ENCODE measurements at places on chromosomes 11 and 22.

DNA sequence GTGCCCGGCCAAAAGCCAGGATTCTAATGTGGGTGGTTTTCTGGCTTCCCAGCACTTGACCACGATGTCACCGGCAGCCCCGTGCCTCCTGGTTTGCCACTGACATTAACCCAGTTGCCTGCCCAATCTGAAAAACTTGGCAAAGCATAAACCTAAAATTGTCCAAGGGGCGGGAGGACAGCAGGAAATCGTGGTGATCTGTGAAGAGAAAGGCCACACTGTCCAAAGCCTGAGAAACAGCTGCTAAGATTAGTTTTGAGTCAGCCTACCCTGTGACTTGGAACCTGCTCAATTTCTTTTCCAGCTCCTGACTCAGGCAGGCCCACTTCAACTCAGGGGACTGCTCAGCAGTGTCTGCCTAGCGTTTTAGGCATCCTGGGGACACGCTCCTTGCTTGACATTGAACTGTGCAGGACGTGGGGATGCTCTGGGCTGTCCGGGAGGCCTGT lies 8.2 kb upstream of the F2 start:
- H3K36me3 ChIP-seq: peaks cover 2% of the 10 kb centered on the region
- DNase-seq: no peak
- H3K4me3 ChIP-seq: no peak overlapping the region
- peaks cover 2% of the 10 kb centered on the region for H3K4me1 ChIP-seq
- H3K27me3 ChIP-seq: no peaks in the 10 kb centered on the region

DNA sequence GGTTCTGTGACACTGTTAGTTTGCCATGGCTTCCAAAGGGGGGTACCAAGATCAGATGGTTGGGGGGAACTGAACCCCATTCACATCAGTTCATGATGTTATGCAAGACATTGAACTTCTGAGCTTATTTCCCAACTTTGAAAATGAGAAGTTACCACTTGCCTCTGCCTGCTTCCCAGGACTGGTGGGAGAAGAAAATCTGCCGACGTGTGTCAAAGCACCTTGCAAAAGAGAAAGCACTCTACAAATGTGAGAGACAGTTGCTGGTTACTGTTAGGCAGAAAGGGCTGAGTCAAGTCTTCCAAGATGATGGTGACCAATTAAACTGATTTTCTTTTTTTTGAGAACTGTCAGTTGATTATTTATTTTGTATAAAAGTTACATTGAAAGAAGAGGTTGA lies 45.6 kb downstream of the SMCO4 start:
- no peaks in the 10 kb centered on the region for H3K27me3 ChIP-seq
- DNase-seq: no peak
- peak overlapping the region; percentile 26 for H3K27ac ChIP-seq
- H3K4me1 ChIP-seq: no peaks in the 10 kb centered on the region

DNA sequence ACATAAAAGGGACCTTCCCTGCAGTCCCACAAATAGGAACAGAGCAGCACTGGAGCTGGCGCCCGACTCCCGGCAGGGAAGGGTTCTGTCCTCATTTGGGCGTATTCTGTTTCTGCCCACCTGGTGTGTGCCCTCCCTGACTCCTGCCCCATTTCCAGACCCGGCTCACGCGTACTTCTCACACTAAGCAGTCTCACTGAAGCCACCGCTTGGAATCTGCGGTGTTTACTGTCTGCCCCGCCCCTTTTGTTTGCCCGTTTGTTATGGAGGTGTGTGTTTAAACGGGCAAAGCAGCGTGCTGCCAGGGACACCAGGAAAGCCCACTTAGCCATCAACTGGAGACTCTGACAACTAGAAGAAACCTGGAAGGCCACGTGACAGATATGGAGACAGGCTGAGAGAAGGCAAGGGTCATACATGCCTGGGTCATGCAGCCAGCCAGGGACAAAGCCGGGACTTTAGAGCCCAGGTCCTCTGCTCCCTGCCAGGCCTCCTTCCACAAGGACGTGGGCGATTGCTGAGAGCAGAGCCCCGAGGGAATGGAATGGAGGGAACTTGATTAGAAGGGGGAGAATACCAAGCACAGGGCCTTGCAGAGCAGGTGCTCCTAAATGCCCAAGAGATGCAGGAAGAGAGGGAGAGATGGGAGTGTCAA lies 8.7 kb upstream of the EFCAB6 start:
- H3K4me1 ChIP-seq: no peaks in the 10 kb centered on the region
- no peak overlapping the region for H3K27ac ChIP-seq
- peaks cover 16% of the 10 kb centered on the region for H3K27me3 ChIP-seq
- no peak for DNase-seq
- H3K4me3 ChIP-seq: no peak overlapping the region

DNA sequence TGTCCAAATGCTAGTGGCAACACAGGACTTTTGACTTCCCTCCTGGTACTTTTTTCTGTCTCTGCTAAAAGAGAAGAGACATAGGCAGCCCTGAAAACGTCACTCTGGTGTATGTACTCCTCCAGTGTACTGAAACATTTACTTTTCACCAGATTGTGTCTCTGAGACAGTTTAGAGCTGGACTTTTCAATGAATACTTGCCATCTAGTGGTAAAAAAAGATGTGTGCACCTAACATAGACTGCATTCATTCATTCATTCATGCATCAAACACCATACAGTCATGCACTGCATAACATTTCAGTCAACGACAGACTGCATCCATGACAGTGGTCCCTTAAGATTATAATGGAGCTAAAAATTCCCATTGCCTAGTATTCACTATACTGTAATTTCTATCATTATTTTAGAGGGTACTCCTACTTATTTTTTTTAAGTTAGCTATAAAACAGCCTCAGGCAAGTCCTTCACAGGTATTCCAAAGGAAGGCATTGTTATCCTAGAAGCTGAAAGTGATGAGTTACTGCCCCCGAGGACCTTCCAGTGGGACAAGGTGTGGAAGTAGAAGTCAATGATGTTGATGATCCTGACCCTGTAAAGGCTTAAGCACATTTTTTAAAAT lies 186.2 kb downstream of the SPON1 start:
- H3K4me3 ChIP-seq: no peak overlapping the region
- peaks cover 7% of the 10 kb centered on the region for H3K36me3 ChIP-seq
- DNase-seq: no peak

DNA sequence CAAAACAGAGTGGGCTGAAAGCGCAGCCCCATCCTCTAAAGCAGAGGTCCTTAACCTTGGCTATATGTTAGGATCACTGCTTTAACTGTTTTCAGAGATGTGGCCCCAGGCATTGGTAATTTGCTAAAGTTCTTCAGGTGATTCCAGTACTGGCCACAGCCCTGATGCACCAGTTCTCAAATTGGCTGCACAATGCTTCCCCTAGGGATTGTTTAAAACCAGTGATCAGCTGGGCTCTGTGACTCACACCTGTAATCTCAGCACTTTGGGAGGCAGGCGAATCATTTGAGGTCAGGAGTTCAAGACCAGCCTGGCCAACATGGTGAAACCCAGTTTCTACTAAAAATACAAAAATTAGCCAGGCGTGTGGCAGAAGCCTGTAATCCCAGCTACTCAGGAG lies 8.4 kb upstream of the IRAG1 start:
- no peaks in the 10 kb centered on the region for H3K4me1 ChIP-seq
- no peak for DNase-seq
- H3K36me3 ChIP-seq: no peaks in the 10 kb centered on the region
- no peak overlapping the region for H3K27ac ChIP-seq
- H3K4me3 ChIP-seq: no peak overlapping the region
- H3K27me3 ChIP-seq: peaks cover 2% of the 10 kb centered on the region

GRCh38 chr11:129115652-129116586 lies 76.2 kb downstream of the ARHGAP32 start:
- no peak overlapping the region for H3K4me3 ChIP-seq
- no peaks in the 10 kb centered on the region for H3K36me3 ChIP-seq
- H3K4me1 ChIP-seq: no peaks in the 10 kb centered on the region
- no peak overlapping the region for H3K27ac ChIP-seq
- DNase-seq: no peak
- H3K27me3 ChIP-seq: no peaks in the 10 kb centered on the region

- DNase-seq: no peak
- H3K4me3 ChIP-seq: no peak overlapping the region
- no peaks in the 10 kb centered on the region for H3K27me3 ChIP-seq
- H3K36me3 ChIP-seq: peaks cover 8% of the 10 kb centered on the region
- no peaks in the 10 kb centered on the region for H3K4me1 ChIP-seq
These were observed 230.2 kb downstream of the METTL15 start for GRCh38 chr11:28338371-28338770.

GRCh38 chr22:42626951-42627625 lies 12.4 kb upstream of the POLDIP3 start:
- no peaks in the 10 kb centered on the region for H3K27me3 ChIP-seq
- peaks cover 18% of the 10 kb centered on the region for H3K36me3 ChIP-seq
- no peak overlapping the region for H3K27ac ChIP-seq
- DNase-seq: no peak
- H3K4me3 ChIP-seq: no peak overlapping the region

DNA sequence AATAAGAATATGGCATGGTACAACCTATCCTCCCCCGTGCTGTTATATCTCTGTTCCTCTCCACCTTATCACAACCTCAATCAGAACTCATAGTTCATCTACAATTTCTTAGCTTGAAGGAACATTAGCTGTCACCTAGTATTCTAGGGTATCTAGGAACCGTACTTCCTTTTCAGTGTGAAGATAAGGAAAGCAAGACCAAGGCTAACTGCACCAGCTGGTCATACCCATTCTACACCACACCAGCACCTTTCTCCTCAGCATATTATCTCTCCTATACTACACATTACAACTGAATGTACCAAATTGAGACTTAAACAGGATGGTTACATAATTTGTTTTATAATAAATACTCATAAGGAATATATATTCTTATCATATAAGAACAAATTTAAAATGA lies 73.1 kb downstream of the ARHGAP32 start:
- DNase-seq: no peak
- H3K27ac ChIP-seq: no peak overlapping the region
- no peaks in the 10 kb centered on the region for H3K27me3 ChIP-seq
- no peaks in the 10 kb centered on the region for H3K4me1 ChIP-seq
- H3K4me3 ChIP-seq: no peak overlapping the region

DNA sequence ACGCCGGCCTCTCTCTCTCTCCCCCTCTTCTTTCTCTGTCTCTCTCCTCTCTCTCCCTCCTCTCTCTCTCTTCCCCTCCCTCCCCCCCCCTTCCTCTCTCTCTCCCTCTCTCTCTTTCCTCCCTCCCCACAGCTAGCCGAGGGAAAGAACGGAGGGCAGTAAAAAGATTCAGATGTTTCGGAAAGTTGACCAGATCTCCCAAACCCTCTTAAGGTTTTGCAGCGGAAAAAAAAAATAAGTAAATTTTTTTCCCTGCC lies 195 bp upstream of the ALX4 start:
- H3K27ac ChIP-seq: no peak overlapping the region
- H3K4me3 ChIP-seq: no peak overlapping the region
- H3K36me3 ChIP-seq: no peaks in the 10 kb centered on the region
- peaks cover 21% of the 10 kb centered on the region for H3K4me1 ChIP-seq

GRCh38 chr11:35146711-35147110 lies 7.7 kb downstream of the CD44 start:
- DNase-seq: no peak
- H3K4me1 ChIP-seq: peaks cover 90% of the 10 kb centered on the region
- H3K27me3 ChIP-seq: no peaks in the 10 kb centered on the region
- H3K36me3 ChIP-seq: peaks cover 73% of the 10 kb centered on the region
- H3K4me3 ChIP-seq: peak overlapping the region; percentile 66

DNA sequence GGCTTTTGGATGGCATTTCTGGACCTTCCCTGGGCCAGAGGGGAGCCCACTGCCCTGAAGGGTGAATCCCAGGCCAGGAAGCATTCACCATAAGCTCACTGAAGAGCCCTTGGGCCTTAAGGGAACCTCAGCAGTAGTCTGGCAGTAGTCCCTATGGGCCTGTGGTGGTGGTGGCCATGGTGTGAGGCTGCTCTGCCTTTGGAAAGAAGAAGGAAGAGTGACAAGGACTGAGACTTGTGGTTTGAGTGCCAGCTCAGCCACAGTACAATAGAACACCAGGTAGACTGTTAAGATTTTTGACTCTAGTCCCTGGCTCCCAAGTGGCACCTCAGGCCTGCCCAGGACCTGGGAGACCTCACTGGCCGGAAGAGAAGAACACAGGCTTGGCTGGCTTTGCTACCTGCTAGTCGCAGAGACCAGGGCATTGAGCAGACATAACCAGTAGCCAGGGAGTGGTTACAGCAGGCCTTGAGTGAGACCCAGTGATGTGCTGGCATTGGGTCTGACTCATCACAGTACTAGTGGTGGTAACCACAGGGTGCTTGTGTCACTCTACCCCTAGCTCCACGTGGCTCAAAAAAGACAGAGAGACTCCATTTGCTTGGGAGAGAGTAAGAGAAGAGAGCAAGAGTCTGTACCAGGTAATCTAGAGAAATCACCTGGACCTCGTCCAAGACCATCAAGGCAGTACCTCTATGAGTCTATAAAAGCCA lies 259.8 kb upstream of the BLID start:
- no peaks in the 10 kb centered on the region for H3K27me3 ChIP-seq
- H3K4me3 ChIP-seq: no peak overlapping the region
- H3K4me1 ChIP-seq: no peaks in the 10 kb centered on the region
- no peak overlapping the region for H3K27ac ChIP-seq

- no peaks in the 10 kb centered on the region for H3K27me3 ChIP-seq
- H3K4me1 ChIP-seq: no peaks in the 10 kb centered on the region
- H3K36me3 ChIP-seq: no peaks in the 10 kb centered on the region
- DNase-seq: no peak
- no peak overlapping the region for H3K27ac ChIP-seq
- H3K4me3 ChIP-seq: no peak overlapping the region
These were observed 134.0 kb downstream of the NTM start for GRCh38 chr11:131504199-131504949.

DNA sequence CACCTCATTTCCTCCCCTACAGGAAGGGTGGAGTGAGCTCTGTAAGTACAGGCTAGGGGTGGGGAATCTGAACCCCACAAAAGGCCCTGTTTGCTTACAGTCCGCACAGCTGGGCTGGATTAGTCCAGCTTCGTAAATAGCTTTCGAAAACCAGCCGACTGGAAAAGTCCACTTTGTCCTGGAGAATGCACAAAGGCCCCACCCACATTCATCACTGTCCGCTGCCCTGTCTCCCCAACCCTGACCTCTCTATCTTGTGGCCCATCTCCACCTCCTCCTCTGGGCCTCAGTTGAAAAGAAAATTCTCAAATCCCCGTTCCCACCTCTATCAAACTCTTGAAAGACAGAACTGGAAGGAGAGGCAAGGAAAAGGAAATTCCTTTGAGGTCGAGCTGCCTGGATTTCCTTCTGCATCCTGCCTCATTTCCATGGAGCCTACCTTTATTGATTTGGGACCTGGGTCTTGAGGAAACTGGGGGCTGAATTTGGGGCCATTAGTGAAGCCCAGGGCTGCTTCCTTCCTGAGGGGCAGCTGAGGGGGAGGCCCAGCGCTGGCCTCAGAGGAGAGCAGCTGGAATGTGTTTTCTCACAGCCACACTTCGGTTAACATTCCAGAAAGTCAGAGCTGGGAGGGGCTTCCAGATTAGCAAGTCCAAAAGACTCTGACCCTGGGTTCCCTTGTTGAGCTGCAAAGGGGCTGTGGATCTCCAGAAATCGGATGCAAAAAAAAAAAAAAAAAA lies 147.6 kb downstream of the FBXO7 start:
- no peaks in the 10 kb centered on the region for H3K36me3 ChIP-seq
- peaks cover 2% of the 10 kb centered on the region for H3K27me3 ChIP-seq
- no peaks in the 10 kb centered on the region for H3K4me1 ChIP-seq
